ENCODE measurements at places on chromosomes 11 and 22. TPM values are rescaled to one million over a fixed set of nuclear protein-coding genes. Genes with fewer than 3 reads are reported as not detected.

GRCh38 chr11:75567971-75568370, 5.9 kb downstream of the SERPINH1 start:
- H3K4me1 ChIP-seq: peaks cover 42% of the 10 kb centered on the region
- no peak overlapping the region for H3K27ac ChIP-seq
- peaks cover 70% of the 10 kb centered on the region for H3K36me3 ChIP-seq
- DNase-seq: no peak
- no peak overlapping the region for H3K4me3 ChIP-seq

DNA sequence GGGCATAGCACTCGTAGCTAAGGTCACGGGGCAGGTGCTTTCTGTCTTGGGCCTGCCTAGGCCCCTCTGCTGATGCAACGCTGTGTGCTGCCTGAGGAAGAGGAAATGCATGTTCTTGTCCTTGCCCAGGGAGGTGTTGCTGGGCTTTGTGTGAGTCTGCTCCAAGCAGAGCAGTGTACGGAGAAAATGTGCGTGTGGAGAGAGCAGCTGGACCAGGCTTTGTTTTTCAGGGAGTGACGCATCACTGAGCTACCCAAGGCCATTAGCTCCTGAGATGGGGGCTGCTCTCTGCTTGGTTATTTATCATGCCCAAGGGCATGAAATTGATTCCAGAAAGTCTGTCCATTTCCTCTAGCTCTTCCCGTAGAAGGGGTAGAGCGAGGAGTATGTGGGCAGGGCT, 82.9 kb upstream of the THY1 start:
- no peak overlapping the region for H3K27ac ChIP-seq
- H3K4me1 ChIP-seq: no peaks in the 10 kb centered on the region
- no peaks in the 10 kb centered on the region for H3K27me3 ChIP-seq
- no peaks in the 10 kb centered on the region for H3K36me3 ChIP-seq

GRCh38 chr11:118430956-118431355, 5.3 kb upstream of the KMT2A start:
- no peaks in the 10 kb centered on the region for H3K27me3 ChIP-seq
- H3K4me1 ChIP-seq: peaks cover 12% of the 10 kb centered on the region

Gene SAAL1
- total RNA-seq: 8.1 TPM

Gene APLNR
- 4.8 TPM for total RNA-seq

DNA sequence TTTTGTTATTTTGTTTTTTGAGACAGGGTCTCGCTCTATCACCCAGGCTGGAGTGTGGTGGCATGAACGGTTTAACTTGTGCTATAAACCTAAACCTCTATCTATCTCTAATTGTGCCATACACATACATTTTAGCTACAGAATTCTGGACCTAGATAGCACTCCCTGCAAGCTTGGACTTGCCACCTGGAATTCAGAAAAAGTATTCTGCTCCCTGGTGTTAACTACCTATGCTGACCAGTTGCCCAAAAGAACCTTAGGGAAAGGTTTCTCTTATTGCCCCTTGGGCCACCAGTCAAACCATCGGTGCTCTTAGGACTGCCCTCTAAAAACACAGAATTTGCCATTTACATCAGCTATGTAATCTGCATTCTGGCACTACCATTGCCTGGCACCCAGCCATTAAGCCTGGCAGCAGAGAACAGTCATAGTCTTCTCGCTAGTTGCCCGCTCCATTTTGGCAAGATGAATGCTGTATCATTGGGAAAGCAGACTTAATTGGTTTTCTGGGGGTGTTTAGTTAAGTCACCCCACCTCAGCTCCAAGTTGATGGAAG, 55.3 kb downstream of the ETS1 start:
- no peaks in the 10 kb centered on the region for H3K27me3 ChIP-seq
- H3K4me3 ChIP-seq: no peak overlapping the region
- H3K27ac ChIP-seq: no peak overlapping the region
- H3K36me3 ChIP-seq: no peaks in the 10 kb centered on the region

Measured in thyroid gland (tissue), 4 donors.